ENCODE measurements at places on chromosomes 2 and 18. TPM values are rescaled to one million over a fixed set of nuclear protein-coding genes. Genes with fewer than 3 reads are reported as not detected.

DNA sequence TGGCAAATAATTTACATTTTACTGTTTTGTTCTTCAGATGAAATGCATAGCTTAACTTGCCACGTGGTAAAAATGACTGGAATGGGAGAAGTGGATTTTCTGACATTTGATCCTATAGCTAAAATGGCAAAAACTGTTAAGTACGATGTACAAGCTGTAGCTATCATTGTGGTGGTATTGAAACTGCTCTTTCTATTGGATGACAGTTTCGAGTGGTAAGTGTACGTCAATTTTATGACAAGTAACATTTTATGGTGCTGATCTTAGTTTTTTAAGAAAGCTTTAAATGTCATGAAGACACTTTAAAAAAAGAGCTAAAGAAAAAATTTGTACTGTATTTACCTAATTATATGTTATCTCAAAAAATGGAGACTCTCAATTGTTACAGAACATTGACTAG is 40.8 kb upstream of the GRHL1 start:
- no peak for DNase-seq

Gene GCG
- total RNA-seq: not detected

Gene SULT1C4
- not detected for total RNA-seq

Gene TCF23
- total RNA-seq: not detected

Gene MROH2A
- not detected for total RNA-seq

DNA sequence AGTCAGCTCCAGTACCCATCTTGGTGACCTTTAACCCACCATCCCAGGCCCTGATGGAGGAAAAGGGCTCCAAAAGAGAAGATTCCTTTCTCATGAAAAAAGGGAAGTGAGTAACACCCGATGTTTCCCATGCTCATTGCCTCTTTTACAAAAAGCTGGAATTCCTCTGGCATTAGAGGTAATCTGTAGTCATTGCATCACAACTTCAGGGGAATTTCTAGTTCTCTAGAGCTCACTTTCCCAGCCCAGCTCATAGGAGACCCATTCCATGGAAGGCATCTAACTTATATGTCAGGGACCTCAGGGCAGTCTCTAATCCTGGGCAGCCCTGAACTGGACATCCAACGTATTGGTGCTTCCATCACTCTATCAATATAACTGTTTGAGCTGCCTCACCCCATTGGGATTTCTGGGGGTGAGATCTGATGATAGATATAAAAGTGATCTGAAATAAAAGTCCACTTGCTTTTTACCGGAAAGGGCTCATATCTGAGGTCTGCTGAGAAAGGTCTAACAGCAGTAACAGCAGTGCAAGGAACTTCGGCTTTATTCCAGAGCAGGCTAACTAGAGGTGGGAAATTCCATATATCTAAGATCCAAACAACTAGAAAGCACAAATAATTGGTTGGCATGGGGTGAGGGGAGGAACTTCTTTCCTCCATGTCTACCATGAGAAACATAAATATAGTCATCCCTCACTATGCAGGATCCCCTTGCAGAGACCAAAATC is 106.1 kb downstream of the ETAA1 start:
- no peak for DNase-seq

DNA sequence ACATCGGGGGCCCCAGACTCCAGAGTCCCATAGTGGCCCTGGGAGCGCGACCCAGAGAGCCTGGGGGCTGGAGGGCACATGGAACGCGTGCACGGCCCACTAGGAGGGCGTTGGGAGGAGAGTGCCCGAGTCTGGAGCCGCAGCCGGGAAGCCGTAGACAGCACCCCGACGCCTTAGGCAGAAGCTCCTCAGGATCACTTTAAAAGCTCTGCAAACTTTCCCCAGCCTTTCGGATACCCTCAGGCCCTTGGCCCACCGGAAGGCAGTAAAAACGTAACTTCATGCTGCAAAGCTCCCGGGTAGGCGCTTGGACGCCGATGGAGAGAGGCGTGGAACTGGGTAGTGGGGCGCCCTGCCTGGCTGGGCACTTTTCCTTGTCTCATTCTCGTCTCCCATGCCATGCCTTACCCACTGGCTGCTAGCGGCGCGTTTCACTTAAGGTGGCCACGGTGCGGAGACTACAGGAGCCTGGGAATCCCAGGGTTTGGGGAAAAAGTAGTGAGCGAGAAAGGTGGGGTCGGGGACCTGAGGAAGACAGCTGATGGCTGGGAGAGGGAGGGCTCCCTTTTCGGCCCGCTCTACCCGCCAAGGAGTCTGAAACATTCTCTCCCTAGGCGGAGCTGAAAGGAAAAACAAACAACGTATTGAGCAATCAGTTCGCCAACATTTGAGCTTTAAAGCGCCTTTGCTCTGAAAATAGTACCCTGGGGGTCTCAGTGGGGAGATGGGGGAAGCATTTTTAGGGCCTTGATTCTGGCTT is 141.8 kb downstream of the MEIS1 start:
- DNase-seq: no peak

Gene HRH4
- 0.65 TPM for total RNA-seq

GRCh38 chr2:30287190-30287840 is 56.0 kb downstream of the LBH start:
- no peak for DNase-seq

DNA sequence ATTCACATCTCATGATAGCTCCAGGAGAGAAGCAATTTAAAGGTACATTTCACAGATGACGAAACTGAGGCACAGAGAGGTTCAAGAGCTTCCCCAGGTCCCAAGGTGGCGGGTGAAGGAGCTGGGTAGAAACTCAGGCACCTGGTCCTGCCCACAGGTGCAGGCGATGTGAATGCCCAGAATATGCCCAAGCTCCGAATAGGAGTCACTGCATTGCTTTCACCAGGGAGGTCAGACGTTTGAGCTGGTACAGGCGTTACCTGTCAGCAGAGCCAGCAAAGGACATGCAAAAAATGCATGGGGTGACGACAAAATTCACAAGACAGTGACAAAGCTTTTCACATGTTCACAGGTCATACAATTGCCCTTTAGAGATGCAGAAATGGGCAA is 247.9 kb downstream of the HDAC4 start:
- DNase-seq: no peak

Gene RAX
- 0.10 TPM for total RNA-seq

Gene NEU4
- total RNA-seq: 0.43 TPM

- no peak for DNase-seq
Measured at GRCh38 chr2:3899536-3900155, 196.3 kb downstream of the DCDC2C start.

- DNase-seq: no peak
Measured at GRCh38 chr2:193523662-193524061, 1328.9 kb upstream of the TMEFF2 start.

- DNase-seq: no peak
Measured at GRCh38 chr2:51624995-51625394, 593.1 kb upstream of the NRXN1 start.

Gene TBC1D8
- total RNA-seq: 0.58 TPM

Gene ANKRD53
- total RNA-seq: not detected

- no peak for DNase-seq
Measured at GRCh38 chr18:63974991-63975390, 5.1 kb downstream of the SERPINB8 start.

DNA sequence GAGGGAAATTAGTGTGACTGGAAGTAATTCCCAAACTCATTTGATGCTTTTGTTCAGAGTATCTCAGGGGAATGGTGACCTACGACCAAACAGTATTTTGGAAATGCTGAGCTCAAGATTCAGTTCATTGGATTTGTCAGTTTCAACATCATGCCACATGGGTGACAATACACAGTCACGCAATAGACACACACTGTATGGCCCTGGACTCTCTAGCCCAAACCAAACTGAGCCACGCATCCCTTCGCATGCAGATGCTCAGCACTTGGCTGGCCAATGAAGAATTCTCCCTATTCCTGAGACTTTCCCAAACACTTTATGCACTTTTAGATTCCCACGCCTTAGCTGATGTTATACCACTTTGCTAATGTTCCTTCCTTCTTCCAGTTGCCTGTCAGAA is 10.0 kb downstream of the PDE1A start:
- no peak for DNase-seq

DNA sequence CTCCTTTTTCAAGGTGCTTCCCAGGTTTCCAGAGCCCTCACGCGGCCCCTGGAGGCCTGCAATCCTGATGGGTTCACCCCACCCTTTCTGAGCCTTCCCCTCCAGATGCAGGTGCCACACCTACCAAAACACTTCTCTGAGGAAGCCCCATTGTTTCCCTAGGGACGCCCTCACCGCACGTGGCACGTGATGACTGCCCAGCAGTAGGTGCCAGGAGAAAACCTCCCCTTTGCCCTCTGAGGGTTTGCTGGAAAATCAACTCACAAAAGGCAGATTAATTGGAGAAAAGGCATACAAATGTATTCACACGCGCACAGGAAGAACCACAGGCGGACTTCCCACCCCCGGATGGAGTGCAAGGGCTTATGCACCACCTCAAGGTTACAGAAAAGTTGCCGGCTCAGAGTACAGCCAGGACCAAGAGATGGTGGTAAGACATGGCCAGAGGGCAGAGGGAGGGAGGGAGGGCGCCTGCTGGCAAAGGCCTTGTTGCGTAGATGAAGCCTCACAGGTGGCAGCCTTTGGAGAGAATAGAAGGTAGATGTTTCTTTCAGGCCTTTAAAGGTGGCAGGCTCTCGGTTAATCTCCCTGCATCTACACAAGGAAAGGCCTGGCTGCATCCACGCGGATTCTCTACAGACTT is 269.4 kb upstream of the RAB6C start:
- no peak for DNase-seq

Gene MYCN
- total RNA-seq: not detected

Gene FTCDNL1
- total RNA-seq: 0.86 TPM

GRCh38 chr2:219430633-219431615 is 3.7 kb upstream of the SPEG start:
- DNase-seq: no peak

DNA sequence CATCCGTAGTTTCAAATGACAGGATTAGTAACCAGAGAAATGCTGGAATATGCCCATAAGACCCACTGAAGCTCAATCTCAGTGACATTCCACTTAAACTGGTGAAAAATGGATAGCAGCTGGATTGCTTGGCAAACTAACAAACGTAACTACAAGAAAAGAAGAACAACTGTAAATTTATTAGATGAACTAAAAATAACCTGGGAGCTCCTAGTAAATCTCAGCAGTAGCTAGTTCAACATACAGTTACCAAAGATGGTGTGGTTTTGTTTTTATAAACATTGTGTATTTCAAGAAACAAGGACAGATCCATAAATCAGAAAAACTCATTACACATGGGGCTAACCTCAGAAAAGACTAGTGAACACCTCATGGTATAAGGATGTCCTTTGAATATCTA is 531.9 kb downstream of the XIRP2 start:
- no peak for DNase-seq

DNA sequence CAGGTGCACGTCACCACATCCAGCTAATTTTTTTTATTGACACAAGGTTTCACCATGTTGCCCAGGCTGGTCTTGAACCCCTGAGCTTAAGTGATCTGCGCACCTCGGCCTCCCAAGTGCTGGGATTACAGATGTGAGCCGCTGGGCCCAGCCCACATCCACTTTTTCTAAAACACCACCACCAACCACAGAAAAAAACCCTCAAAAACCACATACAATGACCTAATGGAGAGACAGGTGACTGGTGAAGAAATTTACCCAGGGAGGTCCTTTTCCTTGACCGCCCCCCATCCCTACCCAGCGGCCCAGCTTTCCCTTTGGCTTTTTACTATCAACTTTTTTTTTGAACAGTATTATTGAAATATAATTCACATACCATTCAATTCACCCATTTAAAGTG is 47.9 kb downstream of the CACNB4 start:
- no peak for DNase-seq

GRCh38 chr2:223041527-223042109 is 10.4 kb upstream of the KCNE4 start:
- no peak for DNase-seq

DNA sequence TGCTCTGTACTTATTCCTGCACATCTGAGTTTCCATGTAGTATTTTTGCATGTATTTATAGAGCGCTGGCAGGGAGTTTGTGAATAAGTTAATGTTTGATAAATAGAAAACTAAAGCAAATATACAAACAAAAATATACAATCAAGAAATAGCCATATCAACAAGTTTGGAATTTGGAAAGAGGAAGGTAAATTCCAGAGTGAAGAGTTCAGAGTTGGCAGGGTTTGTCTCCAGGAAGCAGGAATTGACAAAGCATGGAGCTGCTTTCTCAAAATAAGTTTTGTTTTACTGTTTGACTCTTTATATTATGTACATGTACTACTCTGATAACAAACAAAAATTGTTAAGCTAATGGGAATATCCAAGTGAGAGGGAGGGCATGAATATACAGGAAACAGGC is 80.3 kb downstream of the SPOPL start:
- DNase-seq: no peak

DNA sequence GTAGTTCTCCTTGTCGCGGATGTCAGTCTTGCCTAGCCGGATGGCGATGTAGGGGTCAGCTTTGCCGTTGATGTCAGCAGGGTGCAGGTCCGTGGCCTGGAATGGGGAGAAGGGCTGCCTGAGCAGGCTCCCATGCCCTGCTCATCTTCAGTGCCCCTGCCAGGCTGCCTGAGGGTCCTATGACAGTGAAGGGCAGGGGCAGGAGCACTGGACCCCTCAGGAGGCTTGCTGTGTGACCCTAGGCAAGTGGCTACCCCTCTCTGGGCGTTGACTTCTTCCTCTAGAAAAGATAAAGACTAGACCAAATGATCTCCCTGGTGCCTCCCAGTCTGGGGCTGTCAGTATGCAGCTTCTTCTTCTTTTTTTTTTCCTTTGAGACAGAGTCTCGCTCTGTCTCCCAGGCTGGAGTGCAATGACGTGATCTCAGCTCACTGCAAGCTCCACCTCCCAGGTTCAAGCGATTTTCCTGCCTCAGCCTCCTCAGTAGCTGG is 11.9 kb downstream of the OTOF start:
- no peak for DNase-seq

DNA sequence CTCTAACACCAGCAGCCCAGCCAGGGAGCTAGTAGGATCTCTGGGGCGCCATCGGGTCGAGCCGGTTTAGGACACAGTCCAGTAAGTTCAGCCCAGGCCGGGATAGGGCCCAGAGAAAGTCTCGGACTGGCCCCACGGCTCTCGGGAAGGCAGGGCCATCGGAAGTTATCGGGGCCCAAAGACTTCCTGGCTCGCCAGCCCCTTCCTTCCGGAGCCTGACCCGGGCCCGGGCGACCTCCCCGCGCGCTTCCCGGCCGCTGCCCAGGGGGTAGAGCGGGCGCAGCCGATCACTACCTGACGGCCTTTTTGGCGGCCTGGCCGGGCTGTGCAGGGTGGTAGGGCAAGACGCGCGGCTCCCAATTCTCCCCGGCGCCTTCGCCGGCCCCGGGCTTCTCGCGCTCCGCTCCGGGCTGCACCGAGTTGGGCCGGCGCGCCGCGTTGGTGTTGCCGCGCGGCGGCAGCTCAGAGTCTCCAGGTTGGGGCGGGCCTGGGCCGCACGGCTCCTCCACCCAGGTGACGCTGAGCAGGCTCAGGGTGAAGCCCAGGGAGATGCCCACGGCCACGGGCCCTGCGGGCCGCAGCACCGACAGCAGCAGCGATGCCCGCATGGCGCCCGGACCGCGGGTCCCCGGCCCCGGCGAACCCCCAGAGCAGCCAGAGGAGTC is 546 bp downstream of the CHPF start:
- no peak for DNase-seq
